ENCODE measurements at places on chromosomes 3 and 15.

DNA sequence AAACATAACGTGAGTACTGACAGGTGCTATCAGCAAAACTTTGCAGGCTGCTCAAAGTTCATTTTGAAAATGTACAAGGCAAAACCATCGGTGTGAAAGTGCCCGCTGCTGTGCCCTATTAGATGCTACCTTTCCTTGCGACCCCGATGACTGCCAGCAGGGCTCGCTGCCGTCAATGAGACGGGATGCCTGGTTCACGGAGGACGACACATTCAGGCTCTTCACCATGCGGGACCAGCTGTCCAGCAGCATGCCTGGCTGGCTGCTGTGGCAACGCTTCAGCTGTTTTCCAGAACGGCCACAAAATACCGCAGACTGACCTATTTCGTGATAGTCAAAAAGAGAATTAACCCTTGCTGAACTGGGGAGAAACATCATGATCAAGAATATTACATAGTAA is 92.7 kb upstream of the OCA2 start:
- no peak for DNase-seq

- DNase-seq = no peak
These were observed 42.9 kb downstream of the MUC4 start for GRCh38 chr3:195768831-195769303.

GRCh38 chr3:55750525-55750924 is 263.4 kb upstream of the WNT5A start:
- no peak for DNase-seq

DNA sequence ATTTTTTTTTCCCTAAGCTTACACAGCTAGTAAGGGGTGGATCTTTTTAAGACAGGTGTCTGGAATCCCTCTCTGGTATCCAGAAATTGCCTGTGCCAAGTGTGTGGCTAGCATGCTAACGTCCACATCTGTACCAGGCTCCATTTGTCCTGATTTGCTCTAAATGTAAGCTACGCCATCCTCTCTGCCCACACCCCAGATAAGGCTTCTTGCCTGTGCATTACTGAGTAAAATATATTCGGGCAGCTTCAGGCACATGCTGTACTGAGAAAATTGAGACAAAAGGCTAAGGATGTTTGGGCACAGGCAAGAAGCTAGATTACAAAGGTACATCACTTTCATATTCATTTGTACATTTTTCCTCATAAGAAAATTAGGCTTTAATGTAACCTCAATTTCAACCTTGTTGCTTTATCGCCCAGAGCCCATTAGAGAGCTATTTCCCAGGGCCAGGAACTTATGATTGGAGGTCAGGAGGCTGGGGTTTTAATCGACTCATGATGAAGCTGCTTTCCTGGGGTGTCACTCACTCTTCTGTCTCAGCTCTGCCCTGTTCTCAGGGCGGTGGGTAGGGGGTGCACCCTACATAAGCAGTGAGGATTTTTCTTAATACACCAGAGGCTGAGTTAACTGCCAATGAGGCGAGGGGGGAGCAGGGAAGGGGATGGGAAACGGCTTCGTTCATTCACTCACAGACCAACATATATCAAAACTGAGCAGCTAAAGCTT is 106.3 kb downstream of the RORA start:
- DNase-seq = no peak

GRCh38 chr15:100645671-100646070 is 43.3 kb downstream of the ASB7 start:
- DNase-seq = no peak

GRCh38 chr3:49638445-49638844 is 35.7 kb upstream of the APEH start:
- DNase-seq = no peak

GRCh38 chr3:140770977-140771667 is 93.3 kb downstream of the TRIM42 start:
- no peak for DNase-seq

- no peak for DNase-seq
These were observed 362.3 kb upstream of the BCHE start for GRCh38 chr3:166199491-166199890.

DNA sequence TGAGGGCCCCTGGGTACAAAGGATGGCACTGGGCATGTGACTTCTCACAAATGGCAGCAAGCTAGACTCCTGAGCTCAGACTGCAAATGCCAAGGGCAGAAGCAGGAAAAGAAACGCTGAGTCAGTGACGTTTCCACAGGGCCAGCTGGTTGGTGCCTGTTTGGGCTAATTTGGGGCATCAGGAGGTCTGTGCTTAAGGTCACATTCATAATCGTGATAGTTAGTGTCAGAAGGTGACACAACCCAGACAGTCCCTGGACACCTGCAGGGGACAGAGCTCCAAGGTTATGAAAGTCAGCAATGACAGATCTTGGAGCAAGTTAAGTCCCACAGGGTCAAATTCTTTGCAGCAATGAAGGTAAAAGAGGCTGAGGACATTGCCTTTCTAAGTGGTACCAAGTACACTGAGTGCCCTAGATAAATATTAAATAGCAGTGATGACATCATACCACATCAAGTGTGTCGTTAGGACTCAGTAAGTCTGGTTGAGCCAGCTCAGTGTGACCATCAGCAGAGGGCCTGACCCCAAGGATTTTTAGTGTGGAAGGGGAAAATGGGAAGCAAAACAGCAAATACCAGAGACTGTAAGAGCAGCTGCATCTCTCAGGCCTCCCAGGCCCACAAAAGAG is 556.9 kb upstream of the CFAP20DC start:
- no peak for DNase-seq

- DNase-seq = no peak
These were observed 459.4 kb downstream of the IL5RA start for GRCh38 chr3:2650746-2651145.

- DNase-seq = no peak
These were observed 666.7 kb upstream of the SGO1 start for GRCh38 chr3:20852712-20853111.

- no peak for DNase-seq
These were observed 103.2 kb downstream of the SST start for GRCh38 chr3:187567021-187567420.

DNA sequence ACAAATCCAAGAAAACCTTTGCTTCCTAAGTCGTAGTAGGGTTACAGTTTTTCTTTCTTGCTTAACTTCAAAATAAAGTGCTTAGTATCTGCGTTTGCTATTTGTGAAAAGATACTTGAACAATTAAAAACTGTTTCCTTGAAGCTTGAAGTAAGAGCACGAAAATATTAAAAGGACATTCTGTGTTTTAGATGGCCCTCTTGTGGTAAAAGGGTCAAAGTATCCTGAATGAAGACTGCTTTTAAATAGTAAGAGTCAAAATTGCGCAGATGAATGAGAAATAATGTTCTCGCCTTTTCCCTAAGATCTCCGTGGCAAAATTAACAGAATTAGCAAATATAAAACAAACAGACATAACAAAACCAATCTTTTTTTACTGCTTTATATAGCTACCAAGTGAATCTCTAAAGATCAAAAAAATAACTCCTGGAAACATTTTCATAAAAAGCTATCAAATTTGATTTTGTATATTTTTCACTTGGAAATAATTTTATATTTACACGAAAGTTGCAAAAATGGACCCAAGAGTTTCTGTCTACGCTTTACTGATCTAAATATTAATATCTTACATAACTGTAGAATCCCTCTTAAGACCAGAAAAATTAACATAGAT is 175.4 kb downstream of the MBNL1 start:
- no peak for DNase-seq

- DNase-seq = no peak
These were observed 5.8 kb downstream of the APBA2 start for GRCh38 chr15:28891588-28891987.

GRCh38 chr3:128432971-128433836 is 33.5 kb downstream of the DNAJB8 start:
- DNase-seq = no peak

DNA sequence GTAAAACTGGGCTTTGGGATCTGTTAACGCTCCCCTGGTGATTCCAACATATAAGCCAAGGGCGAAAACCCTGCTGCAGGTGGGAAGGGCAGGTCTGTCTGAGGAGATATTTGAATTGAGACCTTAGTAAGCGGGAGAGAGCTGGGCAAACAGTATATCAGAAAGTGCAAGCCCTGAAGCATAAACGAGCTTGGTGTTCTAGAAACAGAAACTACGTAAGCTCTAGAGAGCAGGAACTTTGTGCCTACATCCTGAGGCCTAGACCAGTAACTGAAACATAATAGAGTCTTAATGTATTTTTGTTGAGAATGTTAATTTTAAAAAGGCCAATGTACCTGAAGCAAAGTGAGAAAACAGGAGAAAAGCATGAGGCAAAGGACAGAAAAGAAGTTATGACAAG is 62.9 kb upstream of the FSIP1 start:
- DNase-seq = no peak

DNA sequence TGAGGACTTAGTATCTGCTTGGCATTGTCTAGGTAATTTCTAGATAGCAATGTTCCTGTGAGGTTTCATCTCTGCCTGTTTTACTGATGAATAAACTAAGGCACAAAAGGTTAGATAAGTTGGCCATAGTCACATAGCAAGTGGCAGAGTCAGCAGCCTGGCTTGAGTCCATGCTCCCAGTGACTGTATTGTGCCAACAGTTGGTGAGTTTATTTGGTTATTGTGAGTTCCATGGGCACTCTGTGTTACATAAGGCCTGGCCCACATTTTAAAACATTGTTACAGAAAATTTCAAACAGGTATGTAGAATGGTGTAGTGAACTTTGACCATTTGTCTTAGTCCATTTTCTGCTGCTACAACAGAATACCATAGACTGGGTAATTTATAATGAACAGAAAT is 15.2 kb downstream of the MCM2 start:
- no peak for DNase-seq

DNA sequence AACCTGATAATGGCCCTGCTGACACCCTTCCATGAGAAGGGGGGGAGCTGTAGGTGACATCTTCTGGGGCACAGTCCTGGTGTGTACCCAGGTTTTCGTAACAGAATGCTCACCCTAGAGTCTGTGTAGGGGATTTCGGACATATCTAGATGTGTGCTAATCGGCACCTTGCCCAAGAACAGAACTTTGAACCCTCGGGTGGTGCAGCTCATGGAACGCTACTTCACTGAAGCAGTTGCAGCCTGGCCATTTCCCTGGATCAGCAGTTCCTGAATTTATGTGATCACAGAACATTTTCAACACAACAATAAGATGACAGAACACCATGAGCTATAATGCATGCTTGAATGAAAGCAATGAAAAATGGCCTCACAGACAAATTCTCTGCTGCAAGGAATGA is 57.5 kb upstream of the MUC13 start:
- DNase-seq = no peak

GRCh38 chr3:156448300-156448699 is 106.6 kb downstream of the SSR3 start:
- DNase-seq = no peak

DNA sequence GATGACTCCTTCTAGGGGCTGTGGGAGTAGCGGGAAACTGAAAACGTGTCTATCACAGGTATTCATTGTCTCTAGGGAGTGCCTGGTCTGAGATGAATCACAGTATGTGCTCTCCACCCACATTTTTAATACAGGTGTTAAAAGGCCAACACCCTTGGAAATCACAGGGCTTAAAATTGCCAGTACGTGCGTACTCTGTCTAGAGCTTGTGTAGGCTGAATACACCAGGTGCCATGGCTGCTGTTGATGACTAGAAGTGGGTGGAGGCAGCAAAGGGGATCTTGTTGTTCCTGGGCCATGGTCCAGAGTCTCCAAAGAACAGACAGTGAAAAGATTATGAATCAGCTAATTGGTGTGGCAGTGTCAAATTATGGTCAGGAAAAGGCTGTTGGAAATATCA is 35.1 kb upstream of the P3H2 start:
- DNase-seq = no peak

GRCh38 chr3:46395766-46396530 is 10.9 kb downstream of the CCR5AS start:
- no peak for DNase-seq

DNA sequence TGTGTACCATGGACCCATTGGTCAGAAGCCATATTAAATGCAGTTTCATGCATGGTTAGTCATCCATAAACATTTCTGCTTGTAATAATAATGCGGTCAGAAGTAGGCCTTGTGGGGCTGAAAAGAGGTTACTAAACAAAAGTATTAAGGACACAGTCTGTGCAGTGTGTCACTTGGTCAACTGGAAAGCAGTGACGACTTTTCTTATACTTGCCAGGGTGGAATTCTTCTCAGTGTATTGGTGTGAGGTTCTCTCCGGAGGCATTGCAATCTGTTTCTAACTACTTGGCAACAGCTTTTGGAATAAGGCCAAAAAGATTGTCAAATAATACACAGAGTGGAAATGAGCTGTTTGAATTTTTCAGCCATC is 46.8 kb downstream of the CHL1 start:
- DNase-seq = no peak

GRCh38 chr15:82047453-82048400 is 1.9 kb upstream of the MEX3B start:
- no peak for DNase-seq

DNA sequence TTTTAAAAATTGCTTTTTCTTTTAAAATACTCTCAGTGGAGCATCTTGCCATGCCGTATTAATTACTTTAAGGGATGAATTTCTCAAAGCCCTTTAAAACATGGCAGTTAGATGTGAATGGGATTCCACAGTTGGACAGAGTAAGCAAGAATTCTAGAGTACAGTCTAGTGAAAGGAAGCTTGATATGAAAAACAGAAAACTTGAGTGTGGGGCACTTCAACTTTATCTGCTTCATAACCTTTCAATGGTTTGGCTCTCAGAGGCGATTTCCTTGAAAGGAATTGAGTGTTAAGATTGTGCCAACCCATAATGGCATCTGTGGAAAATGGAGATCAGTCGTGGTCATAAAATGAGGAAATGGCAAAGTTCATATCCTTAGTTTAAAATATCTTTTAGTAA is 127.7 kb upstream of the SAMMSON start:
- DNase-seq = no peak

GRCh38 chr15:70566047-70566835 is 197.1 kb downstream of the UACA start:
- no peak for DNase-seq

GRCh38 chr3:110925798-110926197 is 145.8 kb upstream of the NECTIN3 start:
- DNase-seq = no peak

DNA sequence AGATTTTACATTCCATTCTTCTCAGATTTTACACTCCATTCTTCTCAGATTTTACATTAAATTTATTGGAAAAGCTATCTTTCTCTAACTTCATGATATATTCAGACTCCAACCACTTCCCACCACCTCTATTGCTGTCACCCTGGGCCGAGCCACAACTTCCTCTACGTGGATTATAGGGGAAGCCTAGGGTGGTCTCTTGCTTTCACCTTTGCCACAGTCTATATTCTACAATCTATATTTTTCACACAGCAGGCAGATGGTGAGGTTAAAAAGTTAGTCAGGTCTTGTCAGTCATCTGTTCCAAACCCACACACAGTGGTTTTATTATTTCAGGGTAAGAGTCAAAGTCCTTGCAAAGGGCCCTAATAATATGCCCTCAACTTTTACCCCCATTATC is 370.8 kb upstream of the SUCLG2 start:
- no peak for DNase-seq

DNA sequence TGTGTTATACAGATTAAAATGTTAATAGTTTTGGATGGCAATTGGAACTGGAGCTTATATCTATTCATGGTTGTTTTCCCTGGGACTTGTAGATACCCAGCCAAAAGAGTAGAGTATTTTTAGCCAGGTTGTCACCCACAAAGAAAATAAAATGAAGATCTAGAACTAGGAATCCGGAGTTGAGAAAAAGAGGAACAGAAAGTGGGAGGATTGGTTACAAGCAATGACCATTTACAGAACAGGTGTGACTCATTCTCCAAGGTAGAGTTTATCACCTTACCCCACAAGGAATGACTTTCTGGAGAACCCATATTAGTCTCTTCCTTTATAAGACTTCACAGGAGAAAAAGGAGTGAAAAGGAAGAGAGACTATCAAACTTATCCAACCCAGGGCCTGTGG is 99.8 kb downstream of the TMEM108 start:
- DNase-seq = no peak

All from stimulated activated CD8-positive, alpha-beta memory T cell treated with anti-CD3 and anti-CD28 coated beads, Interleukin-2, amount 100 ng/mL, for 48 hours (primary cell).